HFF-Myc (cell line): ENCODE measurements at places on chromosomes 13 and 19.

GRCh38 chr19:13974073-13974472 lies 21.8 kb downstream of the DCAF15 start:
- no peak for DNase-seq

DNA sequence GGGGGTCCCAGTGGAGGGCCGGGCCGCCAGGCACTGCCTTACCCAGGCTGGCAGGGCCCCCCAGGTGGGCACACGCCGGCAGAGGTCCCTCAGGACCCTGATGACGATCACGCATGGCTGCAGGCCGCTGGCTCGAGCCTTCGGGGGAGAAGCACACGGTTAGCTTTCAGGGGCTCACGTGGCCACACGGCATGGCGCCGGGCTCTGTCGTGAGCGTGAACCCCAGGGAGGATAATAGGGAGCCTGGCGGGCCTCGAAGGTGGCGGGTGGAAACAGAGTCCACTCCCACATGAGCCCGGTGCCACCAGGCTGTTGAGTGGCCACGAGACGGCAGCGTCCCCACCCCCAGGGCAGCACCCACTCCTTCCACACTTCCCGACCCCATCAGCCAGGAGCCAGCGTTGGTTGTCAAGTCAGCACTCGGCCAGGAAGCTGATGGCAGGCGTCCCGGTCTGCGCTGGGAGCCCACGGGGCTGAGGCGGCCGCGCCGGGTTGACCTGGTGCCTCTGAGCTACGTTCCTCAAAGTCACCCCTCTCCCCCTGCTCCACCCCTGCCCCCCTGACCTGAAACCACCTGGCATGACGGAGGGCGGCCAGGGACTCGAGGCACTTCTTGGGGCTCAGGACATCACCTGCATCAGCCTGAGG lies 24.7 kb upstream of the MATK start:
- DNase-seq: no peak

GRCh38 chr19:33997690-33998089 lies 174.6 kb upstream of the LSM14A start:
- no peak for DNase-seq

DNA sequence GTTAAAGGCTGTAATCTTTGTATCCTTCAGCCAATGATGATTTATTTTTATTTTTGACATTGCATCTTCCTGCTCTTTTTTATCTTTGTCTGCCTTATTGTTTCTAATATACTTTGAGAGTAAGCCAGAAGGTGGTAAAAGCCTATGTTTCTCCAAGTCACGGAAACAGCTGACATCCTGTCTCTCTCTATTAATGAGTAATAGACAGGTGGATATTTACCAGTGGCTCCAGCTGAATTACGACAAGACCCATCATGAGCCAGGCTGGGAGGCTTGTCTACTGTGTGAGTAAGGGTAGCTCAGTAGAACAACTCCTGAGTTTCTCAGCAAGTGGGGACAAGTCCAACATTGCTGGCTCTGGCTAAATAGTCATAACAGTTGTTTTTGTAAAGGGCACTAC lies 166.6 kb downstream of the NDFIP2 start:
- DNase-seq: no peak

GRCh38 chr13:48919751-48920150 lies 56.0 kb upstream of the FNDC3A start:
- DNase-seq: no peak

DNA sequence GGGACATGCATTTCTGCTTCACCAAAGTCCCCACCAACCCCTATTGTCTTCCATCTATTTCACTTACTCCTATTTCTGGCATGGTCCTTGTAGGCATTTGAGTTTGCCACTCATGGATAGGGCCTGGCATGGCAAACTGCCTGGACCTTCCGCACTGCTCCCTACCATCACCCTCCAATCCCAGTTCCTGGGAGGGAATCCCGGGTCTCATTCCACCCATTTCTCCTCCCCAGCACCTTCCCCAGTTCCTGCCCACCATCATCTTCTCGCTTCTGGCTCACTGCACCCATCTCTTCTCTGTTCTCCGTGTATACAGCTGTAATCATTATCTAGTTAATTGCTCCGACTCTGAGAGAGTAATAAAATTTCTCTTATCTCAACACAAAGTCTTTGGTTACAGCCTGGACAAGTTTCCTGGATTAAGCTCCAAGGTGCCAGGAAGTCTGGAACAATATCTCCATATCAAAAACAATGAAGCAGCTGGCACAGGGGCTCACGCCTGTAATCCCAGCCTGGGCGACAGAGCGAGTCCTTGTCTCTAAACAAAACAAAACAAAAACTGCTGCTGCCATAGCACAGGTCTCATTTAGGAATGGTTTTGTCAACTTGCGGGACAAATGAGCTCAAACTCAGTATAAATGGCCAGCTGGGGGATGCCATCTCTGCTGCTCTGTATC lies 17.0 kb upstream of the COX7A1 start:
- no peak for DNase-seq

- DNase-seq: no peak
Observed at GRCh38 chr13:102968572-102969228, 97.5 kb downstream of the SLC10A2 start.

DNA sequence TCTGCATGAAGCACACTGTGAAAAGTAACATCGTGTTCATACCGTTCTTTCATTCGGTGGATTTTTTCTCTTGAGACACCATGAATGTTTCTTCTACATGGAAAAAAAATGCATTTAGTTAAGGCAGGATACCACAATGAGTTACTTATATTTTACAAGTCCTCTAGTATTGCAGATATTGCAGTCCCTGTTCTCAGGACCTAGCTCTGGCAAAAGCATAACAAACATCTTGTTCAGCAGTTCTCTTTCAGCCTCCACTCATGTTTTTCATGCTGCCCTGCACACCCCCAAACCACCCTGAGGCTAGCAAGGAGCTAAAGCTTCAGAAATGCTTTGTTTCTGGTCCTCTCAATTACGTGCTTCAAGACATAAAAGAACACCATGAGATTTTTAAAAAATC lies 24.8 kb downstream of the N4BP2L1 start:
- DNase-seq: no peak

GRCh38 chr19:58001895-58002369 lies 688 bp downstream of the ZNF606 start:
- DNase-seq: no peak

GRCh38 chr13:49407068-49407467 lies 36.8 kb downstream of the CAB39L start:
- no peak for DNase-seq

DNA sequence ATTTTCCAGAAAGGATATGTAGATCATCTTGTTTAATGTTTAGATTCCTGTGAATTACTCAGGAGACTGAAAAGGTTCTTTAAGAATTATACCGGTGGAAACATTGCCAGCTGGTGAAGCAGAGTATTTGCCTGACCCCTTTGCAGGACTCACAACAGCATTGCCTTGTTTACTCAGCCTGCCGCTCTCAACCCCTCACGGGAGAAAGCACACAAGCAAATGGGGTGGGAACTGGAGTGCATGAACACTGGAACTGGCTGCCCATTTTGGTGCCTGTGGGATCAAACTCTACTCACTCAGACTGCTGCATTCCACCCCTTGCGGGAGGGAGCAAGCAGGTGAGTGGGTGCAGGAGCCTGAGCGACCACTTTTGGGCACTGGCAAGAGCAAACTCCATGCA lies 804.7 kb upstream of the SLITRK1 start:
- DNase-seq: no peak

GRCh38 chr13:100634696-100635095 lies 39.9 kb downstream of the TMTC4 start:
- DNase-seq: no peak

DNA sequence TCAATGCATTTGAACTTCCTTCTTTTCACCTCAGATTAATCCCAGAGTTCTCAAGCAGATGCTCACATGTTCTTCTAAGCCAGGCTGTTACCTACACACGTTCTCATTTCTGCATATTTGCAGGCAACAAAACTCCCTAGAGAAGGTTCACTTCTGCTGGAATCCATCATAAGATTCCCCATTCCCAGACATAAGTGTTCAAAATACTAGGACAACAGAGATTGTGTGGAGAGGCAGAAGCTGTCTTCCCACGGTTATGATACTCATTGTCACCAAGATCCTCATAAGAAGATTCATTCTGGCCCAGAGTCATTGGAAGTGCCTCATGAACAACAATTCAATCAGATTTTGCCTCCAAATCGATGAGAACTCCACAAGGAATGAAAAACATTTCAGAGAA lies 931.6 kb upstream of the MIR17HG start:
- DNase-seq: no peak

- DNase-seq: no peak
Observed at GRCh38 chr19:48310227-48310626, 15.1 kb upstream of the EMP3 start.

DNA sequence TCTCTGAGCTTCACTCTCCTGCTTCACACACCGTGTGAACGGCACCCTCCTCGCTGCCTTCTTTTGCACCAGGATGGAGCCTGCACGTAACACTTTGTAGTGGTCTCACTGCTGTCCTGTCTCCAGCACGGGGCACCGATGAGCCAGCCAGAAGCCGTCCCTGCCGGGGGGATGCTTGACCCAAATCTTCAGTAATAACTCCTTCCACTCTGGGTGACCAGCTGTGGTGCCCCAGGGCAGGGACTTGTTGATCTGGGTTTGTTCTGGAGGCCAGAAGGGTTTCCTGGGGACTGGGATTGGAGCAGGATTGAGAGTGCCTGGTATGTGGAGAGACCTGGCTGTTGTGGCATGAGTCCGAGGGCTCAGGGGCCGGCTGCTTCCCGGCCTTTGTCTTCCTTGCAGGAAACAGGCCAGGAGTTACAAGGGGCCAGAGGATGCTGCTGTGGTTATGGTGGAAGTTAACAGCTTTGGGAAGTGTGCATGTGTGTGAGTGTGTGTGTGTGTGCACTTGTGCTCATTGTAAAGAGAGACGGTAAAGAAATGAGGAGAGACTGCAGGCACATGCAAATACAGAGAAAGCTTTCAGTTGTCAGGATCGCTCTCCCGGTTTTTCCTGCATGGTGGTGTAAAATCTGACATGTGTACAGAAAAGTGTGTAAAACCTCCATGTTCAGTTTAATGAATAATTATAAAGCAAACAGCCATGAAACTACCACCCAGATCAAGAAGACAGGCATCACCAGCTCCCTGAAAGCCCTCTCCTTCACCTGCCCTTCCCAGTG lies 18.9 kb downstream of the PAK4 start:
- DNase-seq: no peak

DNA sequence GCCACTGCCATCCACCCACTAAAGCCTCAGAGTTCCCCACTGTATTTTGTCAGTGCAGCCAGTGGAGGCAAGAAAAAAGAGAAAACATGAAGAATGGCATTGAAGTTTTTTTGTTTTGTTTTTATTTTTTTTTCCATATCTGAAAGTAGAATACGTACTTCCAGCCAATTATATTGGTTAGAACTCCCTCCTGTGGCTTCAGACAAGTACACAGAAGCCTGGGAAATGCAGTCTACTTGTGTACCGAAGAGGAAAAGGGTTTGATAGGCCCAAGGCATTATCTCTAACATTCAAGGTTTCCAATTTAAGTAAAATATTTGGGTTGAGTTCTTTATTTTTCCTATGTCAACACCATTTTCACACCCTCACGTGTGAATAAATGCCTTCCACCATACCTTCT lies 696.2 kb upstream of the GPC6 start:
- no peak for DNase-seq

GRCh38 chr19:7879111-7879807 lies 5.1 kb upstream of the PRR36 start:
- DNase-seq: no peak

GRCh38 chr13:89496478-89496877 lies 1825.3 kb downstream of the SLITRK5 start:
- DNase-seq: no peak

DNA sequence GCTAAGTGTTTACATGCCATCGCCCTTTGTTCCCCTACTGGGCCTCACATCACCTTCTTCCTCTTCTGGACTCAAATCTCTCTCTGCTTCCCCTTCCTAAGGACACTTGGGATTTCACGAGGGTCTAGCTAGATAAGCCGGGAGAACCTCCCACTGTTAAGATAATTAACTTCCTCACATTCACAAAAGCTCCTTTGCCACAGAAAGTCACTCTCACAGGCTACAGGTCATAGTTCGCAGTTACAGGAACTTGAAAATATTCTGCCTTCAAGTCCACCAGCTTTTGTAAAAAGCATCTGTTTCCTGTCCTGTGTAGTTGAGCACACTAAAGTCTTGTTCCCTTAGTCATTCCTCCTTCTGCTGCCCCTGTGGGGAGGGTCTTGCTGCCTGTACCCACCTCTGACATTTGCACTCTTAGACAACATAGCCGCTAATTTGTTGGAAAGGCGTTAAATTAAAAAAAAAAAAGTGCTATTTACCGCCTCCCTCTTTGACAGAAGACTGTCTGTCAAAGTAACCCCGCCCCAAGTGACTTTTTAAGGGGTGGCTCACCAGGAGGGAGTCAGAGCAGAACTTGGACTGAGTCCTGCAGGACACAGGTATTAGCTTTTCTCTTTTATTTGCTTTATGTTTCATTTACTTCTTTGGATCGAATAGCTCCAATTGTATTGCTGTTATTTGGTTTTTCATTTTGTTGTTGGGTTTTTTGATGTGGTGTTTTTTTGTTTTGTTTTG lies 26.8 kb upstream of the CEACAM21 start:
- DNase-seq: no peak

DNA sequence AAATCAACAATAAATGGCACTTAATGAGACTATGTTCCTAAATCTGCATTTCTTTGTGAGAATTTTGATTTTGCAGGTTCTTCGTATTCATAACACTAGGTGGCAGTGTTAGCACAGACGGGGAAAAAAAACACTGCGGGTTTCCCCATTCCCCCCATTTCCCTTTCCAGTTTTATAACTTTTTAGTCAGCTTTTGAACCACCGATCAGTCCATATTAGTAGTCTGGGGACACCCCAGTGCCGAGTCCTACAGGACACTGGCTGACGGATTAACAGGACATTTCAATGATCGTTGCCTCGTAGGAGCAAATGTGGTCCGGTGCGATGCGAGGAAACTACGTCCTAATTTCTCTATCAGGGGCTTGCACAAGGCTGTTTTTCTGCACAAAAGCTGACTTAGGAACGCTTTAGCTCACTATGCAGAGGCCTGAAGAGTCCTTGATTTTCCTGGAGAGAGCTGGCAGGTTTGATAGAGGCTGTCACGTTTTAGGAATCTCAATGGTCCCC lies 234.3 kb downstream of the LMO7 start:
- DNase-seq: no peak
